ENCODE measurements at places on chromosomes 6 and 20.

DNA sequence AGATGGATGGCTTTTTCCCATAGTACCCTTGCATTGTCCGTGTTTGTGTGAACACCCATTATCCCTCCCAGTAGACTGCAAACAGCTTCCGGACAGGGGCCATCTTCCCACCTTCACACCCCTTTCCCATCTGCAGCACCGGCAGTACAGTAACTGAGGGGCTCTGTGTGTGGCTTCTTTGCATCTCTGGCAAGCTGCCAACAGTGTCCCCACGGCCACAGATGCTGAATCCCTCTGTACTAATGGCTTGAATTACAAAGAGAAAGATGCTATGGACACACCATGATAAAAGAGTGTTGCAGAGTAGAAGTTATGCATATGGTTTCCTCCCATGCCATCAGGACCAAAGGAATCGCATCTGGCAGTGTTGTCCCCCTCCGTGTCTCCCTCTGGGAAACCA lies 101.1 kb upstream of the CDYL start:
- no peak for DNase-seq

DNA sequence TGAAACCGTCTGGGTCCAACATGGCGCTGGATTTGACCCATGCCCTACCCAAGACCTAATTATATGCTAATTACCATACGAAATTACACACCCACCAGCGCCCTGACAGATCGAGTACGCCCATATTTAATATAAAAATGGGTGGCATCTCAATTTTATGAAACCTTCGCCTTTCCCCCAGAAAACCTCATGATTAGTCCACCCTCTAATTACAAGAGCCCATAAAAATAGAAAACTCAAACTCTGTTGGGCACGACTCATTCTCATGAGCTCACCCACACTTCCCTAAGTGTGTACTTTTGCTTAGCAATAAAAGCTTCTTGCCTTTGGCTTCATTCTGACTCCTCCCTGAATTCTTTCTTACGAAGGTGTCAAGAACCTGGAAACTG lies 136.4 kb downstream of the OR2B2 start:
- no peak for DNase-seq

- no peak for DNase-seq
Measured at GRCh38 chr20:21874127-21874526, 168.7 kb downstream of the PAX1 start.

GRCh38 chr6:33201147-33201545 lies 479 bp downstream of the SLC39A7 start:
- no peak for DNase-seq

GRCh38 chr20:33209789-33210188 lies 7.4 kb upstream of the BPIFA3 start:
- peak; percentile 23 for DNase-seq

DNA sequence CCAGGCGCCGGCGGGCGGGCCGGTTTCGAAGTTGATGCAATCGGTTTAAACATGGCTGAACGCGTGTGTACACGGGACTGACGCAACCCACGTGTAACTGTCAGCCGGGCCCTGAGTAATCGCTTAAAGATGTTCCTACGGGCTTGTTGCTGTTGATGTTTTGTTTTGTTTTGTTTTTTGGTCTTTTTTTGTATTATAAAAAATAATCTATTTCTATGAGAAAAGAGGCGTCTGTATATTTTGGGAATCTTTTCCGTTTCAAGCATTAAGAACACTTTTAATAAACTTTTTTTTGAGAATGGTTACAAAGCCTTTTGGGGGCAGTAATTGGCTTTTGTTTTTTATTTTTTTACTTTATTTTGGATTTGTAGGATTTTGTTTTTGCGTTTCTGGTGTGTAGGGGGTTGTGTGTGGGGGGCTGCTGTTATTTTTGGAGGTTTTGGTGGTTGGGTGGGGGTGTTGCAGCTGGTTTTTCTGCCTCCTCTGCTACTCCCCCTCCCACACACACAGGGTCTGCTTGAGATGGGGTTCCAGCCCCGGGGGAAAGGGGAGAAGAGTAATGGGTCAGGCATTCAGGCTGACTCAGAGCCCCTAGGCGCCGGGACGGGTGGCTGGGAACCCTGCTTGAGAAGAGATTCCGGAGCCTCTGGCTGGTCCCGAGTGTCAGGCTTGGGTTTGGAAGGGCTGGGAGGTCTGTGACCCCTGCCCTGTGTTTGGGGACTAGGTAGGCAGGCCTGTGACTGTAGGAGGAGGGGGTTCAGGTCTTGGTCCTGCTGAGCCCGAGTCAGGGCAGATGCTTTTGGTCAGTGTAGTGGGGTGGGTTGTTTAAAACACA lies 2.0 kb downstream of the CEBPB start:
- peak; percentile 72 for DNase-seq

- no peak for DNase-seq
Measured at GRCh38 chr20:43736588-43737158, 9.9 kb upstream of the GTSF1L start.

GRCh38 chr20:21513881-21514540 lies at the start of gene NKX2-2:
TSS of gene NKX2-2 (minus strand) at chr20:21514064. CDS start at chr20:21513669, 395 bp downstream.
- no peak for DNase-seq

DNA sequence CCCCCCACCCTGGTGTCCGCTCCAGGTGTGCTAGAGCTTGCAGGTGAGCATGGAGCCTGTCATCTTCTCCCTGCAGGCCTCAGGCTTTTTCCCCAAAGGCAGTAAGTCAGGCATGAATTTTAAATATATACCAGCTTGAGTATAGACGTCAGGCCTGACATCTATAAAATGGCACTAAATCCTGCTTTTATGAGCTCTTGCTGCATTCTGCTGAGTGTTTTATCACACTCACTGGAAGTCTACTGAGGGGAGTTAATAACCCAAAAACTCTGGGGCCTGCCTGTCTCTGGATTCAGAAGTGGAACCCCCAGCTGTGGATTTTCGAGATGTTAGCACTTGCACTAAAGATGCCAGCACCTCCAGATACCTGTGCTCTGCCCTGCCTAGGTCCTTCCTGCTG lies 133.4 kb upstream of the TOP1 start:
- DNase-seq, result no peak

DNA sequence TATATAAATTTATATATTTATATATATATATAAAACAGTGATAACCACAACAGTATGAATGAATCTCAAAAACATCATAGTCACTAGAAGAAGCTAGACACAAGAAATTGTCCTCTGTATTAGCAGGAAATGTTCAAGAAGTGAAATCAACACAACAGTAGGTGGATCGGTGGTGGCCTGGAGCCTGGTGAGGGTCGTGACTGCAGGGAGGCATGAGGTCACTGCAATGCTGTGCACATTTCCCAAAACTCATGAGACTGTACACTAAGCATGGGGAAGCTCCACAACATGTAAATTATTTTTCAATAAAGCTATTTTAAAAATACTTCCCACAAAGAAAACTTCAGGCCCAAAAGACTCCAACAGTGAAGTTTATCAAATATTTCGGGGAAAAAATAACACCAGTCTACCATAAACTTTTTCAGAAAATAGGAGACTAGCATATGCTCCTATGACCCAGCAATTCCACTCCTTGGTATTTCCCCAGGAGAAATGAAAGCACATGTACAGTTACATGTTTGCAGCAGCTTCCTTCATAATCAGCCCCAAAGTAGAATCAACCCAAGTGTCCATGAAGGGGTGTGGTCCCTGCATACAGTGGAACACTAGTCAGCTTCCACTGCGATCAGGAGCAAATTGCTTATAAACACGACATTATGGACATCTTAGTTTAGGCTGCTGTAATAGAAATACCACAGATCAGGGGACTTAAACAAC lies 144.2 kb downstream of the TBXT start:
- DNase-seq, result no peak

GRCh38 chr20:50012282-50013263 lies 29.8 kb downstream of the SNAI1 start:
- no peak for DNase-seq

- DNase-seq, result no peak
Measured at GRCh38 chr6:129493354-129493902, 216.5 kb downstream of the ARHGAP18 start.

DNA sequence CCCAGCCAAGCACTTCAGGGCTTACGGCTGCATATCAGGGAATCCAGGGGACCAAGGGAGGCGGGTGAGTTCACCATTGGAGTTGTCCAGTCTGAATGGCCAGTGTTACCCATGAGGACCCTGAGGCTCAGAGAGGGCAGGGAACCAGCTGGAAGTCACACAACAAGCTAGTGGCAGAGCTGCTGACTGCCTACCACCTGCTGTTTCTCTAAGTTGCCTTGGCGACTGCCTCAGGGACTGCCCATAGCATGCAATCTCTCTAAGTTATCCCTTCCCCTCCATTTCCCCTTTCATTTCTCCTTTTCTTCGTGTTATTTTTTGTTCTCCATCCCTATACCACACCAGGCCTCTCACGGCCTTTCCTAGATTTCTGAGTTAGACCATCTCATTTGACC lies 71.8 kb upstream of the SIRPA start:
- no peak for DNase-seq

- DNase-seq, result no peak
Measured at GRCh38 chr6:56048601-56049000, 173.2 kb upstream of the BMP5 start.

DNA sequence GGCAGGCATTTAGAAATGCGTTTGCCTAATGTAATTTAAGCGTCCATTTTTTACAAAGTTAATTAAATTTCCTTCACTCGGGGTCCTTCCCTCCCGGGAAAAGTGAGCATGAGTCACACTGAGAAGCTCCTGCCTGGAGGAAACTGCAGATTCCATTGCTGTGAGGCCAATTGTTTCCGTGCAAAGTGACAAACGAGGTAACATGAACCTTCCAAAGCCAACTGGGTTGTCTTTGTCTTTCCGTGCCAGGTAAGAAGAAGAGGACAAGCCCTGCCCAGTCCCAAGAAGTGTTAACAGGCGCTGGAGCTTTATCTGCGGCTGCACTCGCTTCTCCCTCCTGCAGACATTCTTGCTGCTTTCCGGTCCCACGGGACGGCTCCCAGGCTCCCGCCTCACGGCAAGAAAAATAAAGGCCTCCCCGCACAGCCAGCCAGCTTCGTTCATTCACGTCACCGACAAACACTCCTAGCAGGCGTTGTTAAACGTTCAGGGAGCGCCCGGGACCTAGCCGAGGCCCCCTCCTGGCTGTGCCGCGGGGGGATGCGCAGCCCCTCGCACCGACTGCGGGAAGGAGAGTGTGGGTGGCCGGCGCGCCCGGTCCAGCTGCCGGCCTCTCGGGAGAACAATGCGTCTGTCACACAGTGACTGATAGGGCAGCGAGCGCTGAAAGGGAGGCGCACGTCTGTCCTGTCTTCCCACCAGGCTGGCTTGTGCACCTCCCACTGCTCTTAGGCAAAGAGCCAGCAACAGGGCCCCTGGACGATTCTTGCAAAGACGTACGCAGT lies 61.5 kb upstream of the HDDC2 start:
- no peak for DNase-seq

DNA sequence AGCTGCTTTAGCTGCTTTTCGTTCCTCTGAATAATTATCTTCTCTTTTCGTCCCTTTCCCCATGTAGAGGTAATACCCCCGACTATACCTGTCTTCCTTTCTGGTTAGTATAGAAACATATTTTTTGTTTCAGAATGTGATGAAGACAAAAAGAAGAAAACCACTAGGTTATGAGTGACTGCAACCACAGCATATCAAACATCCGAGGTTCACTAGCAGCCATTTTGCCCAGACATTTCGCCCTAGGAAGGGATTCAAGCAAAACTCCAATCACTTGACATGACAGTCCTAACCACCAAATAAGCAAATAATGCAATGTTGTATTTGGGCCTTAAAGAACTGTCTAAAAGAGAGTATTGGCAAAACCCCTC lies 9.4 kb downstream of the SNX5 start:
- DNase-seq, result no peak

DNA sequence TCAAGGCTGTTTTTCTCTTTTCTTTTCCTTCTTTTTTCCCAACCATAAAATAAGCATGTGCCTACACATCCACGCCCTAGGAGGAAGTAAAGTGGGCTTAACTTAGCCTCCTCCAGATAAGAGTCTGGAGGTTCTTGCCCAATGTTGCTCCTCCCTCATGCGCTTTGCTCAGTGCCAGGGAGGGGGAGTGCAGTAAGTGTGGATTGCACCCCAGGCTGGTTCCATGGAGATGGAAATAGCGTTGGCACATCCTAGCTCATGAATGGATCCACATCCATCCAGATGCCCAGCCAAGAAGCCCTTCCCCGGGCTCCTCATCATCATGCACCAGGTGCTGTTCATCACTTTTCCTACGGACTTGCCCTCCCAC lies 58.2 kb downstream of the NEDD9 start:
- no peak for DNase-seq

DNA sequence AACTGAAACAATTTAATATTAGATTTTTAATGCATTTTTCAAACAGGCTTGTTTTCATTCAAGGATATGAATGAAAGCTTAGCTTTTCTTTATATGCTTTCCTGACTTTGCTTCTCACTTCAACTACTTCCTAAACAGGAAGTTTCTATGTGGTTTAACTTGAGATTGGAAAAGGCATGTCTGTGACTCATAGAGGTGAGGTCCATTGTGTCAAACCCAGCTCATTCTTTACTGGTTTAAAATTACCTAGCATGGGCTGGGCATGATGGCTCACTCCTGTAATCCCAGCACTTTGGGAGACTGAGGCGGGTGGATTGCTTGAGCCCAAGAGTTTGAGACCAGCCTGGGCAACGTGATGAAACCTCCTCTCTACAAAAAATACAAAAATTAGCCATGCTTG lies 34.4 kb downstream of the EFHC1 start:
- no peak for DNase-seq

- no peak for DNase-seq
Measured at GRCh38 chr6:138545621-138545980, 46.3 kb upstream of the NHSL1 start.

- no peak for DNase-seq
Measured at GRCh38 chr20:24699321-24700165, 230.1 kb downstream of the SYNDIG1 start.

DNA sequence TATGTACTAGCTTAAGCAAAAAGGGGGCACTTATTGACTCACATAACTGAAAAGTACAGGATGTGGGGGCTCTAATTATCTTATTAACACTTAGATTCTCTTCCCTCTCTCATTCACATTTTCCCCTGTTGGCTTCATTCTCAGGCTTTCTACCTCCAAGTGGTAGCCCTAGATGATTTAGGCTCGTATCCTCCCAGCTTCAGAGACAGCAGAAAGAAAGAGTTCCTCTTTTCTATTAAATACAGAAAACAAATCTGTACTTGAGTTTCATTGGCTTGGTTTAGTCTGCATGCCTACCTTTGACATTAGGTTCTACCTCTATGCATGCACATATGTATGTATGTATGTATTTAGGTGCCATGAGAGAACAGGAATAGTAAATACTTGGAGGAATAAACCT lies 15.5 kb upstream of the E2F3 start:
- DNase-seq, result no peak

DNA sequence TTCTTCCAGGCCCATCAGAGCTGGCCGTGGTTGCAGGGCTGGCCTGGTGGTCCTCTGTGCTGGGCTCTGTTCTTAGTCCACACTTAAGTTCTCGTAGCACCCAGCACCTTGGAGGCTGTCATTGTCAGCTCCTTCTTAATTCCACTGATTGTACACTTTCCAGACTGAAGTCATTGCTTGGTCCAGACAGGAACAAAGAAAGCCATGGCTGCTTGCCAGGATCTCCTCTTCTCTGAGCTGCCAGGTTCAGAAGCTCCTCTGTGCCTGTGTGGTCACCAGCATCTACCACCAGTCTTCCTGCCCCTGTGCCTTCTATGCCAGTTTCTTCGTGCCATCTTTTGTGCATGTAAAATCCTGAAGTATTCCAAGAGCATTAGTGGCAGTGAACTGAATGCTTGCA lies 39.5 kb upstream of the PCMTD2 start:
- DNase-seq, result no peak

Data from stimulated activated CD4-positive, alpha-beta T cell treated with anti-CD3 and anti-CD28 coated beads, Interleukin-2, amount 100 ng/mL, for 48 hours (primary cell).